ENCODE measurements at places on chromosomes 7 and 10. TPM values are rescaled to one million over a fixed set of nuclear protein-coding genes. Genes with fewer than 3 reads are reported as not detected.

DNA sequence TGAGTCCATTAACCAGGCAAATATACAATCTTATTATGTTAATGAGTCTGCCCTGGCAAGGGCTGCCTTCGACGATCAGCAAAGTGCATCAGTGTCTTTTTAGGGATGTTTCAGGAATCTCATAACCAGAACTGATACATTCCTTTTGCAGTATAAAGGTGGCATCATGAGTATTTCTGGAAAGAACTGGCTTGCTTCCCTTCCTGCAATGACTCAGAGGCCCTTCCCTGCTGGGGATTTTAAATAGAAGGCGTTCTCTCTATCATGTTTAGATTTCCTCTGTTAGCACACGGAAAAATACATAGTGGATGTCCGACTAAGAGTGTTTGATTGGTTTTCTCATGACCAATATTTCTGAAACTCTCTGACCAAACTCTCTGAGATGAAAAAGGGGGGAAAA lies 1.8 kb downstream of the NPS start:
- no peaks in the 10 kb centered on the region for H3K36me3 ChIP-seq
- H3K4me3 ChIP-seq = no peak overlapping the region
- H3K27ac ChIP-seq = no peak overlapping the region
- no peaks in the 10 kb centered on the region for H3K4me1 ChIP-seq
- H3K27me3 ChIP-seq = no peaks in the 10 kb centered on the region

DNA sequence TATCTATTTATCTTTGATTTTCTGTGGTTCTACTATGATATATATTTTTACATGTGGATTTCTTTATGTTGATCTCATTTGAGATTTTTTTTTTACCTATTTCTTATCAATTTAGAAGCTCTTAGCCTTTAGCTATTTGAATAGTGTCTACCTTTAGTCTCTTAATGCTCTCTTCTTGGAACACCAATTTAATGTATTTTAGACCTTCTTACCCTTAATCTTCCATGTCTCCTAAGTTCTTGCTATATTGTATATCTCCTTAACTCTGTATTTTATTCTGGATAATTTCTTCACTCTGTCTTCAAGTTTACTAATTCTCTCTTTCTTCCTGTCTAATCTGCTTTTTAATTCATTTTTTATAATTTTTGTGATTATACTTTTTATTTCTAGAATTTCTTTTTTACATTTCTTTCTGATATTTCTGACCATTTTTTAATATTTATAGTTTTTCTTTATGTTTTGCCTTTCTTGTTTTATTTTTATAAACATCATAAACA lies 27.3 kb downstream of the CSTF2T start:
- H3K4me3 ChIP-seq = no peak overlapping the region
- no peak overlapping the region for H3K27ac ChIP-seq
- no peaks in the 10 kb centered on the region for H3K27me3 ChIP-seq

- H3K4me3 ChIP-seq = no peak overlapping the region
- H3K4me1 ChIP-seq = peaks cover 8% of the 10 kb centered on the region
- H3K27me3 ChIP-seq = no peaks in the 10 kb centered on the region
- H3K36me3 ChIP-seq = no peaks in the 10 kb centered on the region
- DNase-seq = no peak
These were observed 58.2 kb downstream of the ENTPD1 start for GRCh38 chr10:95814011-95814727.

GRCh38 chr10:58331646-58332045 lies 3.2 kb upstream of the UBE2D1 start:
- DNase-seq = no peak
- no peaks in the 10 kb centered on the region for H3K27me3 ChIP-seq
- peaks cover 8% of the 10 kb centered on the region for H3K4me1 ChIP-seq
- H3K27ac ChIP-seq = no peak overlapping the region

DNA sequence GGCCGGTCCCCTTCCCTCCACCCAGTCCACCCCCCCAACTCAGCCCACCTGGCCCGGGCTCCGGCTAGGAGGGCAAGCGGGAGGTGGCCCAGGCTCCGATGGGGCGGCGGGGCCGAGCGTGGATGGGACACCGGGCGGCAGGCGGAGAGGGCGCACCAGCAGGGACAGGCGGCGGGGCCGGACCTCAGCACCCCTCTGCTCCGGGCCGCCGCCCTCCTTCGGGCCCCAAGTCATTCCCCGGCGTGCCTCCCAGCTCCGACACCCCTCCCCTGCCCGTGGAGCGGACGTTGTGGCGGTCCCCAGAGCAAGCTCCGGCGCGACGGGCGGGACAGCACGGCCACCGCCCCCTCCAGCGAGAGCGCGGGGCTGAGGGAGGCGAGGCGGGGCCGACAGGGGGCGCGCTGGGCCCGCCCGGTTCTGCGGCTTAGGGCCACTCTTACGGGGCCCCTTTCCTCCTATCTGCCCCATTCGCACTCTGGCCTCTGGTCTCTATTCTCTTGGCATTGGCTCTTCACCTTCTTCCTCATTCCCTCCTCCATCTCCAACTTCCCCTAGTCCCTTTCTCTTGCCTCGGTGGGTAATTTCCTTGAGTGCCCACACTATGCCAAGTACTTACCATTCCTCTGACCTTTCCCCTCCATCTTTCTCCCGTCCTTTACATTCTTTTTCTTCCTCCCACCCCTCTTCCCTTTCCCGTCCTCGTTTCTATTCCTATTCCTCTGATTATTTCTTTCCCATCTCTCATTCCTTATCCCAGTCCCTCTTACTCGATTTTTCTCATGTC lies 701 bp upstream of the GBX1 start:
- no peak overlapping the region for H3K27ac ChIP-seq
- H3K4me3 ChIP-seq = peak overlapping the region; percentile 70
- peaks cover 8% of the 10 kb centered on the region for H3K27me3 ChIP-seq
- no peak for DNase-seq
- no peaks in the 10 kb centered on the region for H3K36me3 ChIP-seq
- H3K4me1 ChIP-seq = peaks cover 22% of the 10 kb centered on the region

DNA sequence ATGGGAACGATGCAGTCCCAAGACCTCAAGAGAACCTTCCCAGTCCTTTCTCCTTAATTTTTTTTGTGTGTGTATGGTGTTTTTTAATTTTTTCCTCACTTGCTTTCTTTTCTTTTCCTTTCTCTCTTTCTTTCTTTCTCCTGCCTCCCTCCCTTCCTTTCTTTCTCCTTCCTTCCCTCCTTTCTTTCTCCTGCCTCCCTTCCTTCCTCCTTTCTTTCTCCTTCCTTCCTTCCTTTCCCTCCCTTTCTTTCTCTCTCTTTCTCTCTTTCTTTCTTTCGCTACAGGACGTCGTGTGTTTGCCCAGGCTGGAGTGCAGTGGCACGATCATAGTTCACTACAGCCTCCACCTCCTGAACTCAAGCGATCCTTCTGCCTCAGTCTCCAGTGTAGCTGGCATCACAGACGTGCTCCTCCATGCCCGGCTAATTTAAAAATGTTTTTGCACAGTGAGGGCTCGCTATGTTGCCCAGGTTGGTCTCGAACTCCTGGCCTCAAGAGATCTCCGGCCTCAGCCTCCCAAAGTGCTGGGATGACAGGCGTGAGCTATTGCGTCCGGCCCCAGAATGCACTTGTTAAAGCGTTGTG lies 709 bp upstream of the NIPSNAP2 start:
- DNase-seq = no peak
- H3K4me3 ChIP-seq = peak overlapping the region; percentile 91
- H3K27ac ChIP-seq = peak overlapping the region; percentile 53
- H3K36me3 ChIP-seq = no peaks in the 10 kb centered on the region
- H3K27me3 ChIP-seq = no peaks in the 10 kb centered on the region

GRCh38 chr7:29445736-29446135 lies 117.9 kb upstream of the PRR15 start:
- no peaks in the 10 kb centered on the region for H3K36me3 ChIP-seq
- H3K4me1 ChIP-seq = no peaks in the 10 kb centered on the region
- no peak overlapping the region for H3K4me3 ChIP-seq
- H3K27ac ChIP-seq = no peak overlapping the region

DNA sequence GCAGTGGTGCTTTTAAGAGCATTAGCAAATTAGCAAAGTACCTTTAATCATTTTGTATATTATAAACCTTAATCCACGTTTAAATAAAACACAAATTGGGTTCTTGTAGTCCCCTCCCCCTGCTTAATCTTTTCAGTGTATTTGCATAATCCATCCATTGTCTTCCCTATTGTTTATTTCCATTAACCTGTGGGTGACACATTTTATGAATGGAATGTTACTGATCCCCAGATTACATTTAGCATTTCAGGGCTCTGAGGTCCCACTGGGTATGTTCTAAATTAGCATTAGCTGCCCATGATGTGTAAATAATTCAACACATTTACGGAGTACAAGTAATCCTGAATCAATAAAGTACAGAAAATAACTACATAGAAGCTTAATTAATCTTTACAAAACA lies 138.4 kb upstream of the FEZF1 start:
- no peaks in the 10 kb centered on the region for H3K27me3 ChIP-seq
- no peak for DNase-seq
- no peak overlapping the region for H3K27ac ChIP-seq
- H3K4me3 ChIP-seq = no peak overlapping the region
- no peaks in the 10 kb centered on the region for H3K4me1 ChIP-seq

DNA sequence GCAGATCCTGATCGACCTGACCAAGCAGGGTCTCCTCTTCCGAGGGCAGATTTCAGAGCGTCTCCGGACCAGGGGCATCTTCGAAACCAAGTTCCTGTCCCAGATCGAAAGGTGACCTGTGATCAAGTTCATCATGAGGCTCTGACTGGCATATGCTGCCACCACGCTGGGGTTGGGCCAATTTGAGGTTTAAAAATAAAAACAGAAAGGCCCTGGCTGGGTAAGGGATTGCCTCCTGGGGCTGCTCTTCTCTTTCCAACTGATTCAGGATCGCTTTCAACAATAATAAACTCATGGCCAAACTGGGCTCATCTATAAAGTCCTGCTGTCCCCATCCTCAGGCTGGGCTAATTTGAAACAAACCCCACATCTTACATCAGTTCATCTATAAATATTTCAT lies 17.1 kb upstream of the HK1 start:
- H3K27me3 ChIP-seq = no peaks in the 10 kb centered on the region
- H3K4me1 ChIP-seq = no peaks in the 10 kb centered on the region
- no peak overlapping the region for H3K27ac ChIP-seq
- H3K4me3 ChIP-seq = no peak overlapping the region

DNA sequence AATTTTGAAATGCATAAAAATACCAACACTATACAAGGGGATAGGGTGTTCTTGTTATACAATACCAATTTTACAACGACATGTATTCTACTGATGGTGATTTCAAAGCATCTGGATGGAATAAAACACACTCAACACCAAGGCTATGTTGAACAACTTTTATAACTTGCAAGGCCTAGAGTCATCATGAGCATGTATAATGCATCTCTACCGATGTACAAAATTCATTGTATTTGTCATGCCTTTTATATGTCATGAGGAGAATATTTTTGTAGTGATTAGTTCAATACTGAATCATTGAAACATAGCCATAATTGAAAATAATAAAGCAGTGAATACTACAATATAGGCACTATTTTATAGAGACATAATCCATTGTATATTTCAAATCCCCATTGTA lies 160.2 kb downstream of the ETV1 start:
- no peaks in the 10 kb centered on the region for H3K4me1 ChIP-seq
- H3K27me3 ChIP-seq = no peaks in the 10 kb centered on the region
- no peak overlapping the region for H3K27ac ChIP-seq
- H3K4me3 ChIP-seq = no peak overlapping the region
- no peak for DNase-seq

The PTF1A gene
- total RNA-seq = not detected

The TAS2R5 gene
- total RNA-seq = 4.4 TPM

The MDFIC gene
- 22.9 TPM for total RNA-seq

The MPP7 gene
- total RNA-seq = 48.5 TPM

The MMD2 gene
- total RNA-seq = not detected

The LIPK gene
- not detected for total RNA-seq

The SLC29A4 gene
- 0.14 TPM for total RNA-seq

The MCM10 gene
- total RNA-seq = not detected
